ENCODE measurements at places on chromosomes 12 and 14.
A peak's percentile ranks its signal among the peaks of the same experiment; 100 is the strongest.

DNA sequence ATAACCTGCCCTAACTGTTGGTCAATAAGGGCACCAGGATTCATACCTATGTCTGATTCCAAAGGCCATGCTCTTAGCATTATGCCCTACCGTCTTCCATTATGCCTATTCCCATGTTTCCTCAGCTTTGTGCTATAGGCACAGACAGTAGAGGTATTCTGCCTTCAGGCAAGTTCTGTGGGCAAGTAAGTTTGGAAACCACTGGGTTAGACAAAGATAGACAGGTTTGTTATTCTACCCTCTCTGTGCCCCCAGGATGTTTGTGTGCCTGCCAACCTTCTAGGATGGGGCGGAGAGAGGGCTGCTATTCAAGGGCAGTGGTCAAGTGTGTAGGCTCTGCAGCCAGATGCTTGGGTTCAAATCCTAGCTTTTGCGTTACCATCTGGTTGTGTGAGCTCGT is 4.6 kb downstream of the RAPGEF3 start:
- DNase-seq = no peak

DNA sequence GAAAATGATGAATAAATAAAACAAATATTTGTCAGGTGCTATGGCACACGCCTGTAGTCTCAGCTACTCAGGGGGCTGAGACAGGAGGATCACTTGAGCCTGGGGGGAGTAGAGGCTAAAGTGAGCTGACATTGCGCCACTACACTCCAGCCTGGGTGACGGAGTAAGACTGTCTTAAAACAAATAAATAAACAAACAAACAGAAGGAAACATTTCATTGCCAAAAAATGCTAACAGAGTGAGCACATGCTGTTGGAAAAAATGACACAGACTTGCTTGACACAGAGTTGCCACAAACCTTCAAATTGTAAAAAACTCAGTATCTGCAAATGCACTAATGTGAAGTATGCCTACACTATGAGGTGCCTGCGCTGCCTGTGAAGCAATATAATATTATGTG is 50.8 kb upstream of the AP4S1 start:
- DNase-seq = no peak

- no peak for DNase-seq
These were observed 886.2 kb downstream of the TRHDE start for GRCh38 chr12:73158341-73158740.

GRCh38 chr12:25124493-25124892 is 70.5 kb downstream of the DNAI7 start:
- no peak for DNase-seq

GRCh38 chr14:55845963-55846825 is 266.2 kb downstream of the KTN1 start:
- no peak for DNase-seq

- no peak for DNase-seq
These were observed 12.3 kb downstream of the TMEM117 start for GRCh38 chr12:43848226-43848507.

DNA sequence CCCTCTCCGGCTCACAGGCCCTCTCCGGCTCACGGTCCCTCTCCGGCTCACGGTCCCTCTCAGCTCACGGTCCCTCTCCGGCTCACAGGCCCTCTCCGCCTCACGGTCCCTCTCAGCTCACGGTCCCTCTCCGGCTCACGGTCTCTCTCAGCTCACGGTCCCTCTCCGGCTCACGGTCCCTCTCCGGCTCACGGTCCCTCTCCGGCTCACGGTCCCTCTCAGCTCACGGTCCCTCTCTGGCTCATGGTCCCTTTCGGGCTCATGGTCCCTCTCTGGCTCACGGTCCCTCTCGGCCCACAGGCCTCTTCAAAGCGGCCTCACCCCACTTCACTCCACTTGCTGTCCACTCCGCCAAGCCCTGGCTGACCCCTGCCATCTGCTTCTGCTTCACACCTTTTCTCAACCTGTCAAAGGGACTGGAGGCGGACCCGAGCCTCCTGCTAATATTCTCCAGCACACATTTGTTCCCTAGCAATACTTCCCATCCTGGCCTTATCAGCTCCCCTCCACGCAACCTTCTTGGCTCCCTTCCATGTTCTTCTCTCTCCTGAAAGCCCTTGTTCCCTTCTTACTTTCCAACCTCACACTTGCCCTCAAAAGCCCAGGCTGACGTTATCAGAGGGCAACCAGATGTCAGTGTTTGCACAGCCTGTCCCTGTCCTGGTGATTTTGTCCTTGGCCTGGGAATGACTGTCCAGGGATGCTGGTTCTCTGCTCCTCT is 176.7 kb downstream of the CALM1 start:
- no peak for DNase-seq

DNA sequence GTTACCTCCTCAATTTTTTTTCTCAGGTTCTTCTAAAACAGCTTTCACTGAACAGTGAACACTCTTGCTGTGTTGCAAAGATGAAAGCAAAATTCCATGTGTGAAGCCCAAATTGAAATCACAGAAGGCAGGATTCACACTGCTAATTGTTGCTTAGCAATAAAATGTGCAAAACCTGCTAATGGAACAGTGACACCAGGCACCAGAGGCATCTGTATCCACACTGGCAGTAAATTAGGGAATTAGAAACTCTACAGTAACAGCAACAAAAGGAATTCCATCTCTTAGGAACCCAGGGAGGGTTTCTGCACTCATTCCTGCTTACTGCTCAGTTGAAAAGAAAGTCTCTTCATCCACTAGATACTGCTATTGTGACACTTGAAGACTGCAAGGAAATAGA is 202.3 kb downstream of the GXYLT1 start:
- DNase-seq = no peak

DNA sequence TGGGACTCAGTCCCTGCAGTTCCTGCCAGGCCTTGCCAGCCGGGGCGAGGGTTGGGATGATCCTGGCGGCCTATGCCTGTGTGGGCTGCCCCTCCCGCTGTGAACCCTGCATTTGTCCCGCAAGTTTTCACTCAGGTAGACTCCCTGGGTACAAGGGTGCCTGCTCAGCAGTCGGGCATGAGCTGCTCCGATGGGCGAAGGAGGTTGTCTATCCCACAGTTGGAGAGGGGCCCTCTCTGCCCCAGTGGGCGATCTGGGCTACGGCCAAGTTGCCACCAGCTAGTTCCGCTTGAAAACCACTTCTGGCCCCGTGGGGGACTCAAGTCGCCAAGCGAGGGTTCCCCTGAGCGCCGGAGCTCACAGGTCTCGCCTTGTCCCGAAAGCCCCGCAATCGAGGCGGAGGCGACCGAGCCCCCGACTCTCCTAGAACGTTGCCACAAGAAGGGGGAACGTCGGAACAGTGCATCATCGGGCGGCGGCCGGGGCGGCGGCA is 365 bp upstream of the TPI1 start:
- no peak for DNase-seq

GRCh38 chr14:66242001-66242400 is 244.2 kb upstream of the CCDC196 start:
- DNase-seq = no peak

GRCh38 chr12:132207083-132207775 is 63.0 kb downstream of the NOC4L start:
- DNase-seq = no peak

- peak; percentile 82 for DNase-seq
These were observed 28.8 kb downstream of the RPGRIP1 start for GRCh38 chr14:21308479-21309237.

DNA sequence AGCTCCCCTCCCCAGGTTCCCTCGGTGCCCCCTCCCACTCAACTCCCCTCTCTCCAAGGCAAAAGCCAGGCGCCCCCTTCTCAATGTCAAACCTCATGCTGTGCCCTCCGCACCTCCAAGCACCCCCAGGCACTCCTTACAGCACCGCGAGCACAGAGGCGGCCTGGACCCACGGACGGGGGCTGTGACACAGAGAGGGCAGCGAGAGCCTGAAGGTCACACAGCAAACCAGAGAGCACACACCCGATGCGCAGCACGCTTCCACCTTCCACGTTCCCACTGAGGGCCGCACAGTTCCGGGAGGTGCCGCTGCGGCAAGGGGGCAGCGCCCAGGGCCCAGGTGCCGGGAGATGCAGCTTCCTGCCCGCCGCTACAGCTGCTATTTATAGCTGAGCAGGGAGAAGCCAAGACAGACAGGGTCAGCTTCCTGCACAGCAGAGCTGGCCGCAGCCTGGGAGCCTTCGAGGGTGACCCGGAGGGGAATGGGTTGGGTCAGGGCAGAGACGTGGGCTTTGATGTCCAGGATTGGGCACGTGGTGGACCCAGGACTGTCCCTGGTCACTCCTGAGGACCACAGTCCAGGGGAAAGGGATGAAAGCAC is 12.9 kb downstream of the NCOR2 start:
- no peak for DNase-seq

- no peak for DNase-seq
These were observed 3.2 kb downstream of the MGST1 start for GRCh38 chr12:16350682-16351081.

GRCh38 chr12:124423761-124424515 is 129.0 kb downstream of the RFLNA start:
- DNase-seq = no peak

- DNase-seq = no peak
These were observed 120.1 kb upstream of the FZD10 start for GRCh38 chr12:130041983-130042812.

- DNase-seq = no peak
These were observed 11.0 kb downstream of the IRAK3 start for GRCh38 chr12:66199831-66200509.

DNA sequence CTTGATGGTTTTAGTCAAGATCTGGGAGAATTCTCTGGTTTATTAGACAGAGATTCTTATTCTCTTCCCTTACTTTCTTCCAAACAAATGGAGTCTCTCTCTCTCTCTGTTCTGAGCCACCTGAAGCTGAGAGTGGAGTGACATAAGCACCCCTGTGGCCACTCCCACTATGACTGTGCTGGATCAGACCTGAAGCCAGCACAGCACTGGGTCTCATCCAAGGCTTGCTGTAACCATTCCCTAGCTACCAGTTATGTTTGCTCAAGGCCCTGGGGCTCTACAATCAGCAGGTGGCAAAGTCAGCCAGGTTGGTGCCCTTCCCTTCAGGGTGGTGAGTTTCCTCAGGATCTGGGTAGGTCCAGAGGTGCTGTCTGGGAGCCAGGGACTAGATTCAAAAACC is 568.5 kb downstream of the AACS start:
- no peak for DNase-seq
